Activated CD8-positive, alpha-beta memory T cell treated with anti-CD3 and anti-CD28 coated beads for 1 hour (primary cell): ENCODE measurements at places on chromosomes 7 and 10.

DNA sequence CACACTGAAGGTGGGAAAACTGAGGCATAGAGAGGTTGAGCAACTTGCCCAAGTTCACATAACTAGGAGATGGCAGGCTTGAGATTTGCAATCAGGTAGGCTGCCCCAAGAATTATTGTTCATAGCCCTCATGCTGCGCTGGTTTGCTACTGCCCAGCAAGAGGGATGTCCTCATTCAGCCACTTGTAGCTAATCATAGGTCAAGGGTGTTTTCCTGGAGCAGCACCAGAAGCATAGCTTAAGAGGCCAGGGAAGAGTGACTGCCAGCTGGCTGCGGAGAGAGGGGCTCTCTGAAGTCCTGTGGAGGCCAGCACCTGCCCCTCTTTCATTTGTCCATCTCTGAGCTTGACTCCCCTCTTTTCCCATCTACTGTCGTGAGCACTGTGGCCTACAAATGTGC is 15.0 kb downstream of the CDHR3 start:
- DNase-seq = no peak

- DNase-seq = no peak
Measured at GRCh38 chr10:67452892-67453291, 243.1 kb downstream of the CTNNA3 start.

- no peak for DNase-seq
Measured at GRCh38 chr10:116096526-116096925, 176.5 kb downstream of the GFRA1 start.

GRCh38 chr7:152336754-152337368 is 98.9 kb downstream of the KMT2C start:
- no peak for DNase-seq

- no peak for DNase-seq
Measured at GRCh38 chr7:96320442-96320841, 1.5 kb downstream of the SLC25A13 start.

GRCh38 chr7:131249003-131249402 is 78.7 kb upstream of the MKLN1 start:
- DNase-seq = no peak

- DNase-seq = no peak
Measured at GRCh38 chr10:89518876-89519842, 16.2 kb downstream of the SLC16A12 start.

GRCh38 chr7:723541-723940 is 3.0 kb upstream of the DNAAF5 start:
- no peak for DNase-seq

GRCh38 chr7:98974906-98975816 is 96.8 kb downstream of the TRRAP start:
- no peak for DNase-seq

GRCh38 chr7:84553711-84554110 is 359.1 kb upstream of the SEMA3A start:
- DNase-seq = no peak

- no peak for DNase-seq
Measured at GRCh38 chr10:119970107-119970506, 77.6 kb downstream of the SEC23IP start.

DNA sequence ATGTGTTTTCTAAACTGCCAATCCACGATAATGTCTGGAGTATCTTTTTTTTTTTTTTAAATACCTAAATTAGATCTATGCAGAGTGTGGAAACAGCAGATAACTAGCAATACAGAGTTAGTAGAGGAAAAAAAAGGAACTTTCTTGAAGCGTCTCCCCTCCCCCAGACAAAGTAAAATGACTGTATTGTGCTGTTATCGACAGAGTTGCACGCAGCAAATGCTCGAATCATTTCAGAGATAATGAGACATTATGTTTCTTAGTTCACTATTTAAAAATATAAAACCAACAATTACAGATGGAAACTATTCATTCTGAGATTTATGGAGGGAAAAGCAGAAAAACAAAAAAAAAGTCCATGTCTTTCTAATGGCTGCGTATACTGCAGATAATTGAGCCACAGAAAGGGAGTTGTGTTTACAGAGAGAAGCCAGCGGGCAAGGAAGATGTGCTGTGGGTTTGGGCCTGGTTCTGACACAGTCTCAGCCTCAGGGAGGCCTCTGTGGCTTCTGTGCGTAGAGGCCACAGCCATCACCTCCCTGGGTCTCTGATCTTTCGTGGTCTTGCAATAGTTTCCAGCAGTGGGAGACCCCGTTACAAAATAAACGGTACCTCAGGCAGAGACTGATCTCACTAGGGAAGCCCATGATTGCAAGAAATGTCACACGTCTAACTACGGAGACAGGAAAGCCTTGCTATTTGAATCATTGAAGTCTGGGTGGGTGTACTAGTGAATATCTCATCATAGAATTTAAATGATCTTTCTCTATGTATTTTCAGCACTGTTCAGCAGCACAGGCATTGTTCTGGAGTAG is 19.1 kb upstream of the KLF6 start:
- DNase-seq = no peak

DNA sequence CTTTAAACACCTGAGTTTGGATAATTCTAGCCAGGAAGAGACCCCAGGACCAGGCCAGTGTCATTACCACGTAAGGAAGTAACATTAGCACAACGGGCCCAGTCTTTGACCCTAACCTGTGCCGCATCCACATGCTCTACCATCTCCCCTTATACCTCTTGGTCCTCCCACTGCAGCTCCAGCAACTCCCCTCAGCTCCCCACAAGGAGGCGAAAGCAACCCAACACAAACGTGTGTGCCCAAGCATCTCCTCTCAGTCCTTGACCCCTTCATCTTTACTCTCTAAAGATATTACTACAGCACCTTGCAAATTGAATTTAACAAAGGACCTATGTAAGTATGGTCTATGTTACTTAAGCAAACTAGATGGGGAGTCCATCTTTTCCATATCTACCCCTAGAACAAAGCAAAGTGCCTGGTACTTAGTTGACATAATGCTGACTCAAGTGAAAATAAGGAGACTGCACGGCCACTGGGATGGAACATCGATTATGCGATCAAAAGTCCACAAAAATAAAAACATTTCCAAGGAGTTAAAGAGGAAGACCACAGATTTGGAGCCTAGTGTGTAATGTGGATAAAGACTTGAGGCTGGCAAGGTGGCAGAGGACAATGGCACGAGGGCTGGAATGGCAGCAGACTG is 147.7 kb downstream of the JAZF1 start:
- no peak for DNase-seq

GRCh38 chr7:129308047-129308446 is 83.2 kb downstream of the AHCYL2 start:
- DNase-seq = no peak

- DNase-seq = no peak
Measured at GRCh38 chr10:13953371-13953770, 366.6 kb downstream of the PRPF18 start.

DNA sequence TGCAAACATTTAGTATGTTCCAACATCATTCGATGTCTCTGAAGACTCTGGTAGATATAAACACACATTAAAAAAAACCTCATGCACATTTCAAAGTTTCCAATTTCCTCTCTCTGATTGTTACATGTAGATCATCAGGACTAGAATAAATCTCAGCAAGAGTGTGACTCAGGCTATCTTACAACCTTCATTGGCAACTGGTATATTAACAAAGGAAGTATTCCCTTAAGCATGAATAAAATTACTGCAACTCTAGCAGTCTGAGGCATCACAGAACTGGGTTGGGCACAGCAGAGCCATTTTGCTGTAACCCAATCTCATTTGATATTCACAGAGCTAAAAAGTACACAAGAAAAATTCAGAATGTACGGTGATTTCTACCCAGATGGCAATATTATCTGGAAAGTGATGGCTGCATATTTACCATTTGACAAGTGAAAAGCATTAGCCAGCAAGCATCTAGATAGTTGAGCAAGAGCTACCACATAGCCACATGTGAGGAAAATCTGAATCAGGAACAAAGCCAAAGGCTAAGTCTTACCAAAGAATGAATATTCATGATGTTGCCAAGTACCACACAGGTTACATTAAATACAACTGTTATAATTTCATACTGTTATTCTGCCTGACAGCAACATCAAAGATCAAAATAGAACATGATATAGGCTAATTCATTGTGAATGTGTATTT is 232.2 kb downstream of the CRPPA start:
- DNase-seq = no peak

GRCh38 chr10:58367069-58367468 is 18.1 kb upstream of the TFAM start:
- no peak for DNase-seq

DNA sequence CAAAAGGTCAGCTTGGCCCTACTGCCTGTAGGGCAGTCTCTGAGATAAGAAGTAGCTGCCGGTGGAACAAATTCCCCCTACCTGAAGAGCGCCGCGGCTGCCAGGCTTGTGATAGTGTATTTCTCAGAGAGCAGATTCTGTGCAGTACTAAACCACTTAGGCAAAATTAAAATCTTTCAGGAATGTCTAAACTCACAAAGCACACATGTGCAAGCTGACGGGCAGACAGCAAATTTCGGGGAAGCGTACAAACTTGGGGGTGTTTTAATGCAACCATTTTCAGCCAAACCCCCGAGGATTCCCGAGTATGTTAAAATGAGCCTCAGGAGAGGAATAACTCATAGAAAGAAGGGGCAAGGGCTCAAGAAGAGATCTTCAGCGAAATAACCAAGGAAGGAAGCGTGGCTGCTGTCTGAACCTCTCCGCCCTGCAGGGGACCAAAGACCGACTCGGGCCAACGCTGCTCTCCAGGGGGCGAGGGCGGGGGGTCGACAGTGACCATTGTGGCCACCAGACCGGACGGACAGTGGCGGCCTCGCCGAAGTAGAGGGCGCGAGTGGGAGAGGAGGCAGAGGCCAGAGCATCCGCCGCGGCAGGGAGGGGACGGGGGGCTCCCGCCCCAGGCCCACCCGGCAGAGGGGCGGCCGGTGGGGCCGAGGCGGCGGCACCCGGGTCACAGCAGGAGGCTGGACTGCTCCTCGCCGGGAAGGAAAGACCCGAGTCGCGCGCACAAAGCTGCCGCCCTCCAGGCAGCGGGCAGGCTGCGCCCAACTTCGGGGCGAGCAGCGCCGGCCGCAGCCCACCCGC is 819 bp downstream of the HYCC1 start:
- DNase-seq = no peak

DNA sequence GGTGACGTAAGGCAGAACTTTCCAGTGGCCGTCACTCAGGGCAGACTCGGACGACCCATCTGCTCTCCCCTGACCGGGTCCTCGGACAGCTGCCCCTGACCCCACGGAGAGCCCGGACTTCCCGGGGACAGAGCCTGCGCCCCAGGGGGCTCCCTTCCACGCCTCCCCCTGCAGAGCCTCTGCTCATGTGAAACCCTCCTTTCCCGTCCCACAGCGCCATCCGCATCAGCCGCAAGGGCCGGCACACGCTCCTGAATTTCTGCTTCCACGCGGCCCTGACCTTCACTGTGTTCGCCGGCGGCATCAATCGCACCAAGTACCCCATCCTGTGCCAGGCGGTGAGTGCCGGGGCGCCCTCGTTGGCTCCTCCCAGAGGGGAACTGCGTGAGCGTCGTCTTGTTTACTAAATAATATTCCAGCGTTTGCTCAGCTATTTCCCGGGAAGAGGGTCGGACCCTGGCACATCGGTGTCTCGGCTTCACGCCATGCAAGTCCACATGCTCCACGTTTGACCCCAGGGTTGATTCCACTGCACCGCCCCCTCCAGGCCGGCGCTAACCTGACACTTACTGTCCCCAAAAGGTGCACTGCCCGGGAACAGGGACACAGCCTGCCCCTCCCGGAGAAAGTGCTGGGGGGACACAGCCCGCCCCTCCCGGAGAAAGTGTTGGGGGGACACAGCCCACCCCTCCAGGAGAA is 10.9 kb downstream of the ADGRA1 start:
- no peak for DNase-seq

DNA sequence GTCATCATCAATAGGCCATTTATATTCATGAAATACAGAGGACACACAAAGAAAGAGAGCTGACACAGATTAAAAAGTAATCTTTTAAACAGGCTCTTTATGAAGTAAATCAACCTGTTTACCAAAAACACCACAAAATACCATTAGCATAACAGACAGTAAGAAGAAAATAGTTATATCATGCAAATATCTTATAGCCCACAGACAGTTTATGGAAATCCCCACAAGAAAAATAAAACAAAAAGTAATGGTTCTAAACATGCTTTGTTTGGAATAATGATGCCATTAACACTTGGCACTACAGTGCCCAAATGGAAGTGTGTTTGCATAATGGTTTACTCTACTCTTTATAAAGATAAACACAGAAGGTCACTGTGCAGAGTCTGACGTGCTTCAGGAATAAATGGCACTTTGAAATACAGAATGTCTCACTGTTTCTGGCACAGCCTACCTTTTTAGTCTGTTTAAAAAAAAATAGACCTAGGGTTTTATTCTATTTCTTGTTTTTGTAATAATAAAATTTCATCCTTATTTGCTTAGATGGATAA is 30.1 kb downstream of the SEMA3D start:
- no peak for DNase-seq

GRCh38 chr10:124508070-124508667 is 46.5 kb downstream of the LHPP start:
- DNase-seq = no peak

DNA sequence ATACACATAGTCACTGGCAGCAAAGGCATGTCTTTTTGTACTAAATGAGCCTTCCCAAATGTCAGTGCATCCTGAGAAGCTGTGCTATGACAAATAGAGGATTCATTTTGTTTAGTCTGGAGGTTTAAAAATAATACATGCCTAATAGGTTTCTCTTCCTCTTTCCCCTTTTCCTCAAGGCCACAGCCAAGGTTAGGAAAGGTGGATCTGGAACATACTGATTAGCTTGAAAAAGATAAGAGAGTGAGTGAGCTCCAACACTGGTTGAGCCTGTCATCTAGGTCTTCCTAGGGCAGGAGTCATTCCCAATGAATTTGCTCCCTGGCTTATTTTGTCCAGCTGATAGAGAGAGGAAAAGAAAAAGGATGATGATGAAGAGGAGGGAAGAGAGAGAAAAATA is 14.4 kb upstream of the SP4 start:
- no peak for DNase-seq

- DNase-seq = no peak
Measured at GRCh38 chr7:542713-543500, 23.3 kb upstream of the PDGFA start.

DNA sequence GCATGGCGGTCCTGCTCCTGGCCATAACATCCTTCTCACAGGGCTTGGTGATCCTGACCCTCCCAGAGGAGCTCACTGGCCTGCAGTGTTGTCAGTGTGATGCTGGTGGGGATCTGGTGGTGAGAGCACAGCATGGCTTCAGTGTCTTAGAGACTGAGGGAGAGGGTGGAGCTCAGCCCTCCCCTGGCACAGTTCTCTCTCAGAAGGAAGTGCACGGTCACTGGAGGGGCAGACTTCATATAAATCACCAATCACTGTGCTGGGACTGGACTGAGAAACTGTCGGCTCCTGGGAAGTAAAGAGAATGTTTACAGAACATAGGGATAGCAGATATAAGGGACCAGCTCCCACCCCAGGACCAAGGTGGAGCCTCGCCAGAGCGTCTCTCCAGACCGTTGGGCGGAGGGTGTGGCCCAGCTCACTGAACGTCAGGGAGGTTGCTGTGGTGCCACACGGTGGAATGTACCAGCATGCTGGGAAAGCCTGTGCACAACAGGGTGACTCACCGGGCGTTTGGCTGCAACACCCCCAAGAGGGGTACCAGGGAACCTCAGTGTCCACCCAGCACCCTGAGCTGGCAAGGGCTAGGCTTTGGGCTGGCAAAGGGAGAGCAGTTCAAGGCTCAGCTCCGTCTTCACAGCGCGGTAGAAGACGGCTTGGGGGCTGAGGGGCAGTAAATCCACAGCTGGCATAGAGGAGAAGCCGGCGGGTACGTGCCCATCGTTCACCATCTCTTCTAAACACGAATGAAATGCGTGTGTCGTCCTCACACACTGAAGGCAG is 8.8 kb upstream of the GET4 start:
- DNase-seq = no peak

- DNase-seq = no peak
Measured at GRCh38 chr10:44383749-44384600, 922 bp downstream of the CXCL12 start.

GRCh38 chr7:123401295-123401694 is 133.1 kb downstream of the IQUB start:
- DNase-seq = no peak
